ENCODE measurements at places on chromosomes 16 and 17. TPM values are rescaled to one million over a fixed set of nuclear protein-coding genes. Genes with fewer than 3 reads are reported as not detected.

Gene IRX3
- 2.8 TPM for total RNA-seq

GRCh38 chr16:85879975-85880831 is 18.8 kb upstream of the IRF8 start:
- no peak for DNase-seq

DNA sequence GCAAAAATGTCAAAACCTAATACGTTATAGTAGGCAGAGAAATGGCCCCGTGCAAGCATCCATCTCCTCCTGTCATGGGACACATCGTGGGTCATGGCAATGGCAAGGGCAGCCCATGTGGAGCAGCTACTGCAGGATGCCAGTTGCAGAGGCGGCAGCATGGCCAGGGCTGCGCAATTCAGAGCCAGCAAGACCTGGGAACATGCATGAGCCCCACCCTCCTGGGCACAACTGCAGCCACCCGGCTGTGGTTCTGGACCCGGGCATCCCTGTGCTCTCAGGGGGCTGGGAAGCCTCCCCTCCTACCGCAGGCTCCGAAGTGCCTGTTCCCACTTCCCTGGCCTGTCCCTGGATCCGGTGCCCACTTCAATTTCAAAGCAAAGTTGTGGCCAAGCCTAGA is 203.6 kb downstream of the CPPED1 start:
- DNase-seq, result no peak

- DNase-seq, result no peak
Measured at GRCh38 chr16:86306811-86307513, 203.4 kb upstream of the FOXF1 start.

GRCh38 chr17:57461082-57461481 is 204.8 kb downstream of the MSI2 start:
- DNase-seq, result no peak

Gene GPR142
- total RNA-seq, result not detected

Gene SEPTIN12
- not detected for total RNA-seq

DNA sequence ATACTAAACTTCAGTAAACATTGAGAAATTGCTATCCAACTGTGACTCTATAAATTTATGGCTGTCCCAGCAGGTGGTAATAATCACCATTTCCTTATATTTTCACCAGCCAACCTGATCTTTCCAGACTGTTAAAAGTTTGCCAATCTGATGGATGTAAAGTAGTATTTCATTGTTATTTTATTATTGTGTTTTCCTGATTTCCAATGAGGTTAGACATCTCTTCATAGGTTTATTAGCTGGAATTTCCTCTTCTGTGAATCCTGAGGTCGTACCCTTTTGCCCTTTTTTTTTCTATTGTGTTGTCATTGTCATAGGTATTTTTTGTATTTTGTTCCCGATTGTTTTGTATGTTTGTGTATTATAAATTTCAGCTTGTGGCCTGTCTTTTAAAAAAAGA is 31.7 kb downstream of the BMERB1 start:
- DNase-seq, result no peak

- DNase-seq, result peak; percentile 90
Measured at GRCh38 chr16:88534638-88535190, 35.5 kb upstream of the ZC3H18 start.

- peak; percentile 94 for DNase-seq
Measured at GRCh38 chr17:44376124-44376523, 12.5 kb upstream of the FAM171A2 start.

DNA sequence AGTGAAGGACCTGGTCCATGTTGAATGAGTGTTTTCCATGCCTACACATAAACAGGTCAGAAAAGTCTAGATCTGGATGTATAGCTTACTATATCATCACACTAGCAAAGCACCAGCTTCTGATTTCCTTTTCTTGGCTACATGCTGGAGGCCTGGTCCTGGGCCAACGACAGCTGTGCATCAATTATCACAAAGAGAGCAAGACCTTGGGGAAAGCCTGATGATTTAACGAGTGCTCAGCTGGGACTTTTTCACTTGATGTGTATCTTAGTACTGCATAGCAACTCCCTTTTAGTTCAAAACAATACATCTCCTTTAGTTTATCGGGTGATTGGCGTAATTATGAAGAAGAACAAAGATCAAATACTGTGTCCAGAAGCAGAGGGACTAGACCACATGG is 358.2 kb downstream of the KIF2B start:
- no peak for DNase-seq

DNA sequence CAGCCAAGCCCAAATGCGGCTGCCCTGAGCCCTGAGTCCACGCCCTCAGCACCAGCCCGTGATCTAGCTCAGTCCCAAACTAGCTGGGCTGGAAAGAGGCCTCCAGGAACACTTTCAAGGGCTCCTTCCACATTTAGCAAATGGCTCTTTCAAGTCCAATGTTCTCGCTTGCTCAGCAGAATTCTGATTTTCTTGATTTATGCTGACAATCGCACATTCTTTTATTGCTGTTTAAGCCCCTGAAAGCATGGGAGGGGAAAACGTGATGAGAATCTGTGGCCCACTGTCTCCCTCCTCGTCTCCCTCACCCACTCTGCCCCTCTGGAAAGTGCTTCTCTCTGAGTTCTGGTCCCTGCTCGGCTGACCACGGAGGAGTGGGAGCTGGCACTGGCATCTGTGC is 293.8 kb downstream of the FOXL1 start:
- DNase-seq, result no peak

DNA sequence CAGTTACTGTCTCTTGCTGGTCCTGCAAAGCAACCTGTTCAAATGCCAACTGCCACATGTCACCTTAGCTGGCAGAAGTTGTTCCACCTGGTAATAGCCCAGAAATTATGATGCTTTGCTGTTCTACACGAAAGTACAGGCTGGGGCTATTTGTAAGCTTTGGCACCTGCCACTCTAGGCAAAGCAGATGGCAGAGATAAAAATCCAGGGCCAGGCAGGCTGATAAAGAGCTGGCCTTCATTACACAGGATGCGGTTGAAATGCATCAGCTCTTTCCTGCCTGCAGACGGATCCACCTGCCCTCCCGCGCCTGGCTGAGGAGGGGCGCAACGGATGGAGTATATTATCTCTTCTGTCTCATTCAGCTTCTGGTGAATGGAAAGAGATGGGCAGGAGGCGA is 29.3 kb upstream of the KDM8 start:
- no peak for DNase-seq

DNA sequence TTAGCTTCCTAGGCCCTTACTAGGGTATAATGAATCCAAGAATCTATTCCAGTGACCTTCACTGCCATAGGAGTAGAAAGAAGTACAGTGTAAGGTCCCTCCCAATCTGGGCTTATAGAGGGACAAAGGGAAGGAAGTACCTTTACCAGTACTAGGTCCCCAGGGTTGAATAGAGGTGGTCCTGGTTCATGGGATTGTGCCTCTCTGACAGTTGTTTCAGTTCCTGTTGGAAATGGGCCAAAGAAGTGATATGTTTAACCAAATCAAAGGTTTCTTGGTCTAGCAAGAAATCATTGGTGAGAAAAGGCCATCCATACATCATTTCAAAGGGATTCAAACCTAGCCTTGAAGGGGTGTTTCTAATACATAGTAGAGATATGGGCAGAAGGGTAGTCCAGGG is 16.0 kb upstream of the ZNHIT3 start:
- no peak for DNase-seq

Gene CDRT15
- not detected for total RNA-seq

DNA sequence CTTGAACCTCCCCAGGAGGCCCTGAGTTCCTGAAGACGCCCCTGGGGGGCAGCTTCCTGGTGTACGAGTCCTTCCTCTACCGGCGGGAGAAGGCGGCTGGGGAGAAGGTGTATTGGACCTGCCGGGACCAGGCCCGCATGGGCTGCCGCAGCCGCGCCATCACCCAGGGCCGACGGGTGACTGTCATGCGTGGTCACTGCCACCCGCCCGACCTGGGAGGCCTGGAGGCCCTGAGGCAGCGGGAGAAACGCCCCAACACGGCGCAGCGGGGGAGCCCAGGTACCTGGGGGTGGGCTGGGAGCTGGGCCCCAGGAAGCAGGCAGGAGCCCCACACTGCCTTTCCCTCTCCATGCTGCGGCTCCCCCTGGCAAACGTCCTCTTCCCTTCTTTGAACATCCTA is 22.0 kb downstream of the FLYWCH1 start:
- DNase-seq, result peak; percentile 33

DNA sequence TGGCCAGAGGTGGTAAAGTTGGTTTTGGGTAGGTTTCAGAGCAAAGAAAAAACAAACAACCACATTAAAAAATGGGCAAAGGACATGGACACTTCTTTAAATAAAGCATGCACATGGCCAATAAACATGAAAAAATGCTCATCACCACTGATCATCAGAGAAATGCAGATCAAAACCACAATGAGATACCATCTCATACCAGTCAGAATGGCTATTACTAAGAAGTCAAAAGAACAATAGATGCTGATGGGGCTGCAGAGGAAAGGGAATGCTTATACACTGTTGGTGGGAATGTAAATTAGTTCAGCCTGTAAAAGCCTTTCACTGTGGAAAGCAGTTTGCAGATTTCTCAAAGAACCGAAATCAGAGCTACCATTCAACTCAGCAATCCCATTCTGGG is 598.4 kb upstream of the SOX9 start:
- no peak for DNase-seq

DNA sequence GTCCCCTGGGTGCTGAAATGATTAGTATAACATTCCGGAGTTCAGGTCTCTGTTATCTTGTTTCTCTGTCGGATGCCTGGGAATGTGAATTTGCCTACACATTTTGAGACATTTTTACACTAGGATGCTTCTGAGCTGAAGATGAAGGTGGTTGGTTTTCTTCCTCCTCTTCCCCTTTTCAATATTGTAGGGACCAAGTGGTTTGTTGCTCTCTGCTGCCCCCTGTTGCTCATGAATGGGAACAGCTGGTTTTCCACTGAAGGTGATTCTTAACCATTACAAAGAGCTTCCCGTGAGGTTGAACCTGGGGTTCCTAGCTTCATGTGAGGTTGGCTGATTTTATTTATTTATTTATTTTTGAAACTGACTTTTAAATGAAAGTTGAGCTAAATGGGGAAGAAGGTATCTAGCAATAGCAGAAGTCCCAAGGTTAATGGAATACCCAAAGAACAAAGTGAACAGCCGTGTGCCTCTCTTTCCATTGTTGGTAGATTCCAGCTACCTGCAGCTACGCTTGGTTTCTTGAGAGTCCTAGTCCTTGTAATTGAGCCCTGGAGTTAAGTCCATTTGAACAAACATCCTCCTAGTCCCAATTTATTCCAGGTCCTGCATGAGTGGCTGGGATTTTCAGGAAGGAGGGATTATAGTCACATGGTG is 983.9 kb upstream of the EEF2KMT start:
- peak; percentile 66 for DNase-seq

GRCh38 chr17:69375229-69375628 is 39.3 kb upstream of the MAP2K6 start:
- no peak for DNase-seq

- DNase-seq, result no peak
Measured at GRCh38 chr16:69111876-69112230, 6.4 kb downstream of the HAS3 start.

GRCh38 chr16:49349446-49350168 is 24.0 kb upstream of the C16orf78 start:
- DNase-seq, result no peak

DNA sequence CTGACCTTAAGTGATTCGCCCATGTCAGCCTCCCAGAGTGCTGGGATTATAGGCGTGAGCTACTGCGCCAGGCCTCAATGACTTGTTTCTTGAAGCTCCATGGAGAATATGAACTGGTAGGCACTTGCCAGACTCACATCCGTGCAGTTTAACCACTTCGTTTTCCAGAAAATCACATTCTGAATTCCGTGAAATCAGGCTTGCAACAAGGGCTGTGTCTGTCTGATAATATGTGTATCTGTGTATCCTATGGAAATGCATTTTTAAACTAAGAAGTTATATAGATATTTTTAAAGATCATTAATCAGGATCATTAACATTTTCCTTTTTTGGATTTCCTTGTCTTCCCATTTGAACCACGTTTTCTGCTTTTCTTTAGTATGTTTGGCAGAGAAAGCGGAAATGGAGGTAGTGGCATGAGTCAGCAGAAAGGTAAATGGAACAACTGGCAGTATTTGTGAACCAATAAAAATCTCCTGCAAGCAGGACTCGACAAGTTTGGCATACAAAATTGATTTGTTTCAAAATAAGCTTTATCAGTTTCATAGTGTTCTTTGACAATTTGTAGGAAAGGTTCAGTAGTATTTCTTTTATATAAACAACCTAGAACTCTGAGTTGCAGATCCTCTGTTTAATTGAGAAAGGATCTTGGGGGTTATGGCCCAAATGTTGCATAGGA is 33.0 kb downstream of the USP10 start:
- DNase-seq, result no peak

GRCh38 chr17:3659541-3660111 is 8.8 kb downstream of the TAX1BP3 start:
- peak; percentile 75 for DNase-seq

DNA sequence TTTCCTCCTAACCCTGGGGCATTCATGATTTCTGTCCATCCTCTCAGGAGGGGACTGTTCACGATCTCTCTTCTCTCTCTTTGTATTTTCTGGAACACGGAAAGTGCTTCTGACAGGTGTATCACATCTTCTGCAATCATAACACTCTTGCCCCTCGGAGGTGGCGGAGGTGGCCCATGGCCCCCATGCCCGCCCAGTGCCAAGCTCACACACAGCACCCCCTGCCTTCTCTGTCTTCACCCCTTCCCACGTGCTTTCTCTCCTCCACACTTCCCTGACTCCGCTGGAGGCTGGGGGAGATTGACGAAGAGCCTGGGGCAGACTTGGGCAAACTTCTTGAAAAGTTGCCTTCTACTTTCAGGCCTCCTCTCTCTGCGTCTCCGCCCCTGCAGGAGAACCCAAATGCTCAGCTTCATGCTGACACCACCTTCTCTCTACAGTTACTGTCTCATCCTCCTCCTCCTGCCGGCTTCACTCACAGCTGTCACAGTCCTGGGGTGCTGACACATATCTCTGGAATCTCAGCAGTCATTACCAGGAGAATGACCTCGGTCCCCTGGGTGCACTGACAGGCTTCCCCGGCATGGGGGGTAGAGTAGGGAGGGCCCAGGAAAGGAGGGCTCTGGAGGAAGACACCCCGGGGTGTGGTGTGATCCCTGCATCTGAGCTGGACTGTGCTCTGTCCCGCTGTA is 127.1 kb downstream of the ENGASE start:
- peak; percentile 68 for DNase-seq

DNA sequence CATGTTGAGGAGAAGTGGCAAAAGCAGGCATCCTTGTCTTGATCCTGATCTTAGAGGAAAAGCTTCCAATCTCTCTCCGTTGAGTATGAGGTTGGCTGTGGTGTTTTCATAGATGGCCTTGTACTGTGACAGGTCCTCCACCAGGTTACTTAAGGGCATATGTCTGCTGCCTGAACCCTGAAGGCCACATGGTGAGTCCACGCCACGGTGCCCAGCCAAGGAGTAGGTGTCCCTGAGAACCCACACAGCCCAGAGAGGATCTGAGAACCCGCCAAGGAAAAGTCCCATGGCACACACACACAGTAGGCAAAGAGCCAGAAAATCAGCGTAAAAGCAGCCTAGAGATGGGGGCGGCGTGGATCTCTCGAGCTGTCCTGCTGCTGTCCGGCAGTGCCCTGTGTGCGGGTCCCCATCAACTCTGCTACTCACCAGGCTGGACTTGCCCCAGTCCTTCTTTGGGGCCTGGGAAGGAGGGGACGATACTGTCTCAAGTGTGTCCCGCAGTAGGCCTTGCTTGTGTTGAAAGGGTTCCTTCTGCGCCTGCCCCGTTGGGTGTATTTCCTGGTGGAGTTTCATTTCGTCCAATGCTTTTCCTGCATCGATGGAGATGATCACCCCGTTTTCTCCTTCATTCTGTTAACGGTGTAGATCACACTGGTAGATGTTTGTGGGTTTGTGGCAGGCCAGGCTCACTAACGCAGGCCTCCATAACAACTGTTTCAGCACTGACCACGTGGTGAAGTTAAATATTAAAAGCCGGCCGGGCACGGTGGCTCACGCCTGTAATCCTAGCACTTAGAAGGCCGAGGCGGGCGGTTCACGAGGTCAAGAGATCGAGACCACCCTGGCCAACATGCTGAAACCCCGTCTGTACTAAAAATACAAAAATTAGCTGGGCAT is 90.8 kb upstream of the DNAH17 start:
- DNase-seq, result no peak

Measured in H7 (cell line).